Stimulated activated CD4-positive, alpha-beta T cell treated with anti-CD3 and anti-CD28 coated beads, Interleukin-15, amount 100 ng/mL, for 24 hours (primary cell): ENCODE measurements at places on chromosomes 2 and 18.

- no peak for DNase-seq
Observed at GRCh38 chr18:35241448-35241804, 592 bp downstream of the ZNF397 start.

DNA sequence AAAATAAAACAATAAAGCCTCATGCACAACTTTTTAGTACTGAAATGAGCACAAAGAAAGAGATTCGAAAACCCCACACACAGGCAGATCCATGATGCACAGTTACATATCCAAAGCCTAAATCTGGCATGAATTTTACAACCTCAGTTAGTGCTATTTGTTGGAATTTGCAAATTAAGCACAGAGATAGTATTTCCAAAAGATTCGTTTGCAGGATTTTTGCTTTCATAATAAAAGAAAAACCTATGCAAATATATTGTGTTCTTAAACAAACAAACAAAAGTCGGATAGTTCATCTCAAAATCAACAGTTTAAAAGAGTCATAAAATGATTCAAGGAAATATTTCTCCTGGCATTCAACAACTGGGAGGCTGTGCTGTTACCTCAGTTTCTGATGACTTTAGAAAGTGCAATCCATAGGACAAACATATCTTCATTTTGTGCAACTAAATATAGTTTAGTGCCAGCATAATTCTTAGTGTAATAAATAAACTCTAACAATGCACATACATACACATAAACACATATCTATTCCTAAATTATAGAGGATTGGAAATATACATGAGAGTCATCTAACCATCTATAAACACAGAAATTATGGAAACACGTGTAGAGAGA is 10.8 kb downstream of the PAX3 start:
- no peak for DNase-seq

DNA sequence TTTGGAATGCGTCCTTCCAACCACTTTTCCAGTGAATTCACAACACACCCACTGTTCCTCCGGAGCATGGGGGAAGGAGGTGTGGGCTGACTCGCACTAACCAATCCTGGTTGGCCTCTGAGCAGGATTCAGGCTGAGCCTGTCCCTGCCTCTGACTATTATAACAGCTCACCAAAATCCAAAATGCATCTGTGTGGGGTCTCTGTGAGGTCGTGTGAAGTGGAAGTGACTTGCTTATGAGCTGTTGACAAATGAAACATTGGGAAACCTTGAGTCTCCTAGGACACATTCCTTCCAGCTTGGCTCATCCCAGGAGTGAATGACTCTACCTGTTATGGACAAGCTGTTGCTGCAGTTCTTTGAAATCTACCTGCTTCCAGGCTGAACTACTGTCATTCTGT is 1.5 kb downstream of the CIDEA start:
- no peak for DNase-seq

DNA sequence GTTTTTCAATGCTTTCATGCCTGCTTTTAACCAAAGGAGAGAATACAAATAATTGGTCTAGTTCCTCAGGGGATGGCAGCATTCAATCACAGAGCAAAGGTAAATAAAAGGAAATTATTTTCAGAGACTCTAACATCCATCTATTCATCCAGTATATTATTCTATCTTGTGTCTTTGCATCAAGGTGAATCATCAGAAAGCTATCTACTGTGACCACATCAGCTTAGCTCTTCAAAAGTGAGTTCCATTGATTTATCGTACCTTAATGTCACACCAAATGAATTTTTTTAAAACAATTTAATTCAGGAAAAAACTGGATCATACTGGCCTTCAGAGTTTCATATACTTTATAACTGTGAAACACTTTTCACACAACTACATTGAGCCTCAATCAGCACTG is 66.1 kb downstream of the CHN1 start:
- DNase-seq, result no peak

DNA sequence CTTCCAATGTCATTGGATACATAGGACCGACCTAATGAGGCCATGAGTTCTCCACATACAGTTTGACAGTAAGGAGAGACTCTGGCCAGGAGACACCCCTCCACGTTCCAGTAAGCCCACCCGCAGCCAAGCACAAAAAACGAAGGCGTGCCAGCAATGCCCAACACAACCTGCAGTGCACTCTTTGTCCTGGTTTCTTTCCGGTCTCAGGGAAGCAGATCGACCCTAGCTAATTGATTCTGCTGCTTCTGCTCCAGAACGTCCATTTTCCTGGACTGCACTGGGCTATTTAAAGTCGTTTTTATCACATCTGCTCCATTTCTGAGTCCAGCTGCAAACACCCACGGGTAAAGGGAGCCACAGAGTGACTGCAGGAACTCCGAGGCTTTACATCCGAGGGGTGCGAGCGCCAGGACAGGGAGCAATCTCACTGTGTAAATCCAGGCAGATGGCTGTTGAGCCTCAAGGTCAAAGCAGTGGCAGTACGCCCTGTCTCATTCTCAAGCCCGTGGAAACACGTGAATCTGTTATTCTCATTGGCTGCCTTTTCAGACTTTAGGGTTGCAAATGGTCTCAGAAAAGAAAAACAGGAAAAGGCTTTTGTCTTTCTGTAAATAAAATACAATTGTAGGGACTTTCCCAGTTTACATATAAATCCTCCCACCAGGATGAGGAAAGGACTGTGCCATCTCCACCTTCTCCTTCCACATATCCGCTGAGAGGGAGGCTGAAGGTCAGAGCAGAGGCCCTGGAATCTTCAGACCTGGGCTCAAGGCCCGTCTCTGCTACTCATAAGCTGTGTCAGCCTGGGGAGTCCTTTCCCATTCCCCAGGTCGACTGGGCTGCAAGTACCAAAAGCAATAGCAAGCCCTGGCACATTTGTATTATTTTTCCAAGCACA is 40.7 kb downstream of the TMEM163 start:
- no peak for DNase-seq
